ENCODE measurements at places on chromosomes 1 and 21. TPM values are rescaled to one million over a fixed set of nuclear protein-coding genes. Genes with fewer than 3 reads are reported as not detected.
A peak's percentile ranks its signal among the peaks of the same experiment; 100 is the strongest.

DNA sequence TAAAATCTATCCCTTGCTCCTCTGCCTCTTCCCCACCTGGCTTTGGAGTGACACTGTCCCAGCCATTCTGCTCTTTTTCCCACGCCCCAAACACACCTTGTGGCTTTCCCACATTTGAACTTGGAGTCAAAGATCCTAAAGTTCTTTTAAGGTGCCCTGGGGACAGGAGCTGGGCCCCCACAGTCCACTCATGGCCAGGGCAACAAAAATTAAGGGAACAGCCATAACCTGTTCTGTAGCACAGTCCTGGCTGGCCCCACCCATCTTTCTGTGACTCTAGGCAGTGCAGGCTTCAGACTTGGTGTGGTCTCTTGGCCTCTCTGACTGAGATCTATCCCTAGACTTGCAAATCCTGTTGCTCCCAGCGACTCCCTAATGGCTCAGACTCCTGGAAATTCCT lies 143.0 kb upstream of the MAGI3 start:
- DNase-seq: no peak

DNA sequence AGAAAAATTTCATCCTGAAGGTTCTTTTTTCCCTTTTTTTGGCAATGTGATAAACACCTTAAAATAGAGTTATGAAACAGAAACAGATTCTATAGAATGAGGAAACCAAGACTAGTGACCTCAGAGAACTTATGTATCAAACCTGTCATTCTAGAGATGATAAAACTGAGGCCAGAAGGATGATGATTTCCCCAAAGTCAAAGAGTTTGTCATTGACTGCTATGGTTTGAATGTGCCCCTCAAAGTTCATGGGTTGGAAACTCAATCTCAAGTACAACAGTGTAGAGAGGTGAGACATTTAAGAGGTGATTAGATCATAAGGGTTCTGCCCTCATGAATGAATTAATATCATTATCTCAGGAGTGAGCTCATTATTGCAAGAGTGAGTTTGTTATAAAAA lies 13.7 kb upstream of the BEND5 start:
- no peak for DNase-seq

GRCh38 chr1:61120246-61120840 lies 38.0 kb downstream of the NFIA start:
- no peak for DNase-seq

Gene PROK1
- 1.3 TPM for total RNA-seq

GRCh38 chr1:94110946-94111740 lies 9.8 kb downstream of the ABCA4 start:
- DNase-seq: no peak

DNA sequence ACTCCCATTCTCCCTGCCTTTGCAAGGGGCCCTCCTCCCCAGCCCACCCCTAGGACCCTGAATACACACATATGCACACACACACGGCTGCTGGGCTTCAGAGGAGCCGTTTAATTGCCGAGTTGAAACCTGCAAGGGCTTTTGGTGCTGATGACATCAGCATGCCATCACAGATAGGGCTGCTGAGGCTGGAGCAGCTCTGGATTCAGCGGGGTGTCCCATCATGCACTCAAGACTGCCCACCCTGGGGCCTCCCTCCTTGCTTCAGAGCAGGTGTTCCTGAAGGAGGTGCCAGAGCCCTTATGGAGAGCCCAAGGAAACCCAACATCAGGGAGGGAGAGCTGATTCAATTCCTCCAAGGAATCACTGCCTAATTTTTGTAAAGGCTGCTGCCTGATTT lies 5.7 kb downstream of the SYT2 start:
- no peak for DNase-seq

- no peak for DNase-seq
Measured at GRCh38 chr1:15700508-15700907, 16.4 kb downstream of the PLEKHM2 start.

DNA sequence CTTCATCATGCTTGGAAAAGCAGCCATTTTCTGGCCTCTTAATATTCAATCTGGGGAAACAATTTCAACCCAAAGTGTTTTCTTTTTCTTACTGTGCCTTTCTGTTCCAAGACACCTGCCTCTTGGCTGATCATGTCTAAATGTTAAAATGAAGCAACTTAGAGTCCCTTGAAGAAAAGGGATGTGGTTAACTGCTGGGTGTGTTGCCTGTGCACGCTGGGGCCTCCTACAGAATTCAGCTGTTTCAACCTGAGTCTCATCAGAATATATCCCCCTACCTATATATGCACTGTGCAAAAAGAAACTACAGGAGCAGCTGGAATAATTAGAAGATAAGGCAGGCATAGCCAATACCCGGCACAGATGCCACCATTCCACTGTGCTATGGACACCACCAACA lies 222.0 kb downstream of the OMA1 start:
- DNase-seq: no peak

DNA sequence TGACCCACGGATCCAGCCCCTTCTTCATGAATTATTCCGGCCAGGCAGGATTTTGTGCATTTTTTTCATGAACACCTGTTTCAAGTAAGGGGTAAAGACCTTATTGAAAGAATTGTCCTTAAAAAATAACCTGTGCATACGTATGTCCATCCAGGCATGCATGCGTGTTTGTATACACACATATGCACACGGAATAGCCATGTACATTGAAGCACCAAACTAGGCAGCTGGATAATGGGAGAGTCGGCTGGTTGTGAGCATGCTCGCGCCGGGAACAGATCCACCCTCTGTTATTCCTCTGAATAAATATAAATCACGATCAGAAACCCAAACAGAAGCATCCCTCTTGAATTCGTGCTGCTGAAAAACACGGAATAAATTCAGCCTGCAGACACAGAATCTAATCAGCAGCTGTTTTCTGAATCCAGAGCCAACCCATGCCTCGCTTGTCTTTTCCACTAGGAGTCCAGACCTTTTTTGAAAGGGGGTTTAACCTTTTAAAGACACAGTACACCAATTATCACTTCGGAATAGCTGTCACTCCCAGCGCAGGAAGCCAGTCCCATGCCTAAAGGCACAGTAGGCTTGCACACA lies at the start of gene HIVEP3:
Gene HIVEP3, minus strand, starts transcription at position 473 of the 594 bp plus-strand sequence.
- DNase-seq: no peak

GRCh38 chr1:167369175-167369574 lies 148.5 kb downstream of the POU2F1 start:
- DNase-seq: no peak

Gene S100A7
- not detected for total RNA-seq

Gene TAF5L
- 24.8 TPM for total RNA-seq

Gene ADAMTSL4
- total RNA-seq: 76.4 TPM

DNA sequence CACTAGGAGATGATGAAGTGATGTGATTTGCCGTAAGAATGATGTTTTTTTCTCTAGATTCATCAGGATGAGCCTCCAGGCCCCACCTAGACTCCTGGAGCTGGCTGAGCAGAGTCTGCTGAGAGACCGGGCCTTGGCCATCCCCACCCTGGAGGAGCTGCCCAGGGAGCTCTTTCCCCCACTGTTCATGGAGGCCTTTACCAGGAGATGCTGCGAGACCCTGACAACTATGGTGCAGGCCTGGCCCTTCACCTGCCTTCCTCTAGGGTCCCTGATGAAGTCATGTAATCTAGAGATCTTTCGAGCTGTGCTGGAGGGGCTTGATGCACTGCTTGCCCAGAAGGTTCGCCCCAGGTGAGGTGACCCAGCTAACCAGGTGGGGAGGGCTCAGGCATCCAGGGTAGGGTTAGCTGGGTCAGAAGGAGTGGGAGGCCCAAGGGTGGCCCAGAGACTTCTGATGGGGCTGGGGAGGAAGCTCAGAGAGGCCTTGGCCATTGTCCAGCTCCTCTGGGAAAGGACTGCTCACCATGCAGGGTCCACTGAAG lies 1.3 kb downstream of the PRAMEF12 start:
- peak; percentile 41 for DNase-seq

DNA sequence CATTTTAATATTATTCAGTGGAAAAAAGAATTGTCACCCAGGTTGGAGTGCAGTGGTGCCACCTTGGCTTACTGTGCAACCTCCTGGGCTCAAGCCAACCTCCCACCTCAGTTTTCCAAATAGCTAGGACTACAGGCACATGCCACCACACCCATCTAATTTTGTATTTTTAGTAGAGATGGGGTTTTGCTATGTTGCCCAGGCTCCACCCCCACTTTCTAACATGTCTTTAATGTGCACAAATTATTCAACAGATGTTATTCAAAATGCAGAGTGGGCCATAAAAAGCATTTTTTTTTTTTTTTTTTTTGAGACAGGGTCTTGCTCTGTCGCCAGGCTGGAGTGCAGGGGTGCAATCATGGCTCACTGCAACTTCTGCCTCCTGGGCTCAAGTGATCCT lies 17.3 kb downstream of the DDX59 start:
- no peak for DNase-seq

DNA sequence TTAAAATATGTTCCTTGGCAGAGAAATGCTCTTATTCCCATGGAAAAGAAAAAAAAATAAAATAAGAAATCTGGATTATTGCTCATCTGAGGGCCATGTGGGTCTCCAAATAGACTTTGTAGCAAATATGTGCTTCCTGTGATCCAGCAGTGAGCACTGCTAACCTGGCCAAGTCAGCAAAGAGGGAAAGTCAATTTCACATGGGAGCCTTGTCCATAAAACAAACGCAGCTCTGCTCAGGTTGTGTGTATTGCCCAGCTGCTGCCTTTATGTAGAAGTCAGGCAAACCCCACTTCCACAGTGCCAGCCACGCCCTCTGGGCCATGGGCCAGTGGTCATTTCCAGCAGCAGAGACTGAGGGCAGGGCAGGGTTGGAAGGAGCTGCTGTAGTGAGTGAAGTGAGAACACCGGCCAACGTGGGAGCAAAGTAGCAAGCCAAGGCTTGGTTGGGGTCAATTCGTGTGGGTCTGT lies 174.3 kb downstream of the LYPLAL1 start:
- DNase-seq: no peak

GRCh38 chr1:158654571-158654970 lies 31.9 kb downstream of the SPTA1 start:
- DNase-seq: no peak

DNA sequence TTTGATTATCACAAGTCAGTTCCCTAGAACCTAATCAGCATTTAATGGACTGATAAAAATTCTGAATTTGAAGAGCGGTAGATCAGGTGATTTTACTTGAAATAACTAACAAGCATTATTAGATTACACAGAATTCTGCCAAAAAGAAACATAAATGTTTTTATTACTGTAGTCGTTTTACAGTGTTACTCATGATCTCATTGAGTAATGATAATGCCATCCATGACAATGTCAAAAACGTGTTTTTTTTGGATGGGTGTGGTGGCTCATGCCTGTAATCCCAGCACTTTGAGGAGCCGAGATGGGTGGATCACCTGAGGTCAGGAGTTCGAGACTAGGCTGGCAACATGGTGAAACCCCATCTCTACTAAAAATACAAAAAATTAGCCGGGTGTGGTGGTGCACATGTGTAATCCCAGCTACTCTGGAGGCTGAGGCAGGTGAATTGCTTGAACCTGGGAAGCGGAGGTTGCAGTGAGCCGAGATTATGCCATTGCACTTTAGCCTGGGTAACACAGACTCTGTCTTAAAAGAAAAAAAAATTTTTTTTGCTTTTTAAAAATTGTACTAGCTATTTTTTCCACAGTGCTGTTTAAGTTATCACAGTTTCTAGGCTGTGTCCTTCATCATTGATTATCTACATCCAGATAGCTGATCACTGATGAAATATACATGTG lies 56.6 kb downstream of the LAMC1 start:
- no peak for DNase-seq

GRCh38 chr1:121443001-121443540 lies 258.3 kb downstream of the SRGAP2C start:
- no peak for DNase-seq

DNA sequence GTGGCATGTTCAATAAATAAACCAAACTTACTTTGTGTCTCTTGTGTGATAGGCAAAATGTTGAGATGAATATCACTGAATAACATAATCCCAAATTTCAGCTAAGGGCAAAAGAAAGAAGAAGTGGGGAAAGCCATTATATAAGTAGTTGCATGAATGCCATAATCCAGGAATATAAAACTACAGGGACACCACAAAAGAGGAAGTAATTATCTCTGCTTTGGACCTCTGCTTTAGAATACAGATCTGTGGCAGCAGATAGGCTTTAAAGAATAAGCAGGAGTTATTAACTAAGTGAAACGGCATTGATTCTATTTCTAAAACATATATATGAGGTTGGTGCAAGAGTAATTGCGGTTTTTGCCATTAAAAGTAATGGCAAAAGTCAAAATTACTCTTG lies 288.5 kb upstream of the SNX7 start:
- no peak for DNase-seq

GRCh38 chr1:164611754-164612642 lies 53.0 kb downstream of the PBX1 start:
- no peak for DNase-seq

DNA sequence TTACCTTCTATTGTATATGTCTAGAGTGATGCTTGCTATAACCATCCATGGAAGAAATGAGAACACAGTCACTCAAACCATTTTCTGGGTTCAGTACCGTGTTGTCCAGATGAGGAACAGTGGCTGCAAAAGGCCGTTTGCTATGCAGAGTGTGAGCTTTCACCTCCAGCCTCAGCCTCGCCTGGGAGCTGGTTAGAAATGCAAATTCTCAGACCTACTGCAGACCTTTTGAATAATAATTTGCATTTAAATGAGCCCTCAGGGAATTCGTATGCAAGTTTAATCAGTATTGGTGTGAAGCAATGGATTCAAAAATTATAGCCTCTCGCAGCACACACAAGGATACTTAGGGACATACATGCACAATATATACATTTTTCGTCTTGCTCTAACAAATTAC lies 24.1 kb downstream of the KCNJ15 start:
- DNase-seq: no peak

DNA sequence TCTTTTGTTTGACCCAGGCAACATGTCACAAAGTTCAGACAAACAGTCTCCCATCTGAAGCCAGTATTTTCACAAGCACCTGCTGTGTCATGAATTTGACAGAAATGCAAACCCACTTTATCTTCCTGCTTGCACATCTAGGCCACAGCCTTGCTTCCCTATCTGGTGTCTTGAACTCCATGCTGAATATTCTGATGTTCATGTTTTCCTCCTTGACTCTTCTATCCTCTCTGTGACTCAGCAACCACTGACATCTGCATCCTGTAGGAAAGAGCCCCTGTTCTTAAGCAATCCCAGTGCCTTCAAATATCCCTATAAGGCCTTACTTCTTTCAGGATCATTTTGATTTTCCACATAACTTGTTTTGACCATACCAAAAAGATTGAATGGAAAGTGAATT lies 6.5 kb downstream of the CD55 start:
- no peak for DNase-seq

Gene KIF17
- 4.6 TPM for total RNA-seq
